ENCODE measurements at places on chromosomes 12 and 14. TPM values are rescaled to one million over a fixed set of nuclear protein-coding genes. Genes with fewer than 3 reads are reported as not detected.
A peak's percentile ranks its signal among the peaks of the same experiment; 100 is the strongest.

DNA sequence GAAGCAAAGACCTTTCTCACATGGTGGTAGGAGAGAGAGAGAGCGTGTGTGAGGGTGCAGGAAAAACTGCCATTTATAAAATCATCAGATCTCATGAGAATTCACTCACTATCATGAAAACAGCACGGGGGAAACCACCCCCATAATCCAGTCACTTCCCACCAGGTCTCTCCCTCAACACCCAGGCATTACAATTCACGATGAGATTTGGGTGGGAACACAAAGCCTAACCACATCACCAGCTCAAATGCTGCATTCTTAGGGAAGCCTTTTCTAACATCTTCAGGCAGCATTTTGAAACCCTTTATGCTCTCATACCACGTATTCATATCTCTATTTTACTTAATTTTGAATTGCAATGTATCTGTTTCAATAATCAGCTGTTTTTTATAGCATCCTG is 165.9 kb downstream of the TMTC3 start:
- no peak for DNase-seq

DNA sequence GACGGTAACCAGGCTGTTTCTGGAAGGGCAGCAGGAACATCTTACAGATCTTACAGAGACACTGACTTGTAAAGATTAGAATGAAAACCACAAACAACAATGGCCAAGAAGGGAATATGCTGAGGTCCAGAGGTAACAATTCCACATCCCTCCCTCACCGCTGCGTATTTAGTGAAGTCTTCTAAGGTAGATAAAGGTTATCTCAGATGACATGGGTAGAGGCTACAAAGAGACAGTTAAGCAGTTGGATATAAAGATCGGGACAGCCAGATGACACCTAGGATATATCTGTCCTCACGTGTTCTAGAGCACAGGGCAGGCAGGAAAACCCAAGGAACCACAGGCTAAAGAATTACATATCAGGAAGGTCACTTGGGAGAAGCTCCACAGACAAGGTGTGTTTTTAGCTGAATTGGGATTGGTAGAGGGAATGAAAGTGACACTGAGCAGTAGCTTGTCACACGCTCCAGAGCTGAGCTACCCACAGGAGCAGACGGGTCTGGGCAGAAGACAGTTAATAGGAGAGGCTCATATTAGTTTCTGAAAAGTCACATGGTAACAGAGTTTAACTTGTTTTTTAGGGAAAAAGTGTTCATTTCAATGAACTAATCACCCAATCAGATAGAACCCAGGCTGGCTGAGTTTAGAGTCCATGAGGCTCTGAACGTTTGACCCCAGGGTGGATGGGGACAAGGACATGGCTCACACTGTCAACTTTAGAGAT is 83.3 kb downstream of the MIA2 start:
- no peak for DNase-seq

The KRT73 gene
- polyA plus RNA-seq = 0.97 TPM

The AQP2 gene
- polyA plus RNA-seq = 0.01 TPM

The RPGRIP1 gene
- polyA plus RNA-seq = 0.49 TPM

- no peak for DNase-seq
Measured at GRCh38 chr12:67879937-67880336, 109.3 kb upstream of the IFNG-AS1 start.

The PMCH gene
- 0.18 TPM for polyA plus RNA-seq

DNA sequence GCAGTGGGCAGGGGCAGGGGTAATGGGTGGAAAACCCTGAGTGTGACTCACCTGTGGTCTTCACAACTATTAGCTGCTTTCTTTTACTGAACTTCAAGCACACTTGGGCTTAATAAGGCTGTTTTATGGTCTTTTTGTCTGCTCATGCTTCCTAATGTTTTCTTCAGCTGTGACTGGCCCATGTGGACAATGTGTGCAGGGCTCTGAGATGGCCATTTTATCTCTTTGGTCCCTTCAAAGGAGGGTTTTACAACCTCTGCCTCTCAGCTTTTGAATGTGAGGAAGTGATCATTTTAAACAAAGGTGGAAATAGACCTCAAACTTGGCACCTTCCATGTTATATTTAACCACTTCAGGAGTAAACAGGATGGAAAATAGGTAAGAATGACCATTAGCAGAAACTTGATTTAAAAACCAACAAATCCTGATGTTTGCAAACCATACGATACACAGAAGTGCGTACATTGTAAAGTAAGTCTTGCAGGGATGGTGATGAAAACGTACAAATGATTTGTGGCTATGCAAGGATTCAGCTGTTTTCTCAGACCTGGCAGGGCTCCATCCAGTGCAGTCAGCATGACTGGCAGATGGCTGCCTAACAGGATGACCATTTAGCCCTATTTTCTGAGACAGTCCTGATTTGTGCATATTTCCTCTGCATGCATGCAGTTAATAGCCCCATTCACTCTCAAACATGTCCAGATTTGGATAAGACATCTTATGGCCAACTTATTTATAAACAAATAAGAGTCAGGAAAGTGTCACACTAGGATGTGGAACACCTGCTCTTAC is 103.2 kb downstream of the SLC38A4 start:
- peak; percentile 11 for DNase-seq

The CIDEB gene
- 105 TPM for polyA plus RNA-seq

The KRT3 gene
- not detected for polyA plus RNA-seq

- peak; percentile 14 for DNase-seq
Measured at GRCh38 chr12:91140026-91140931, 29.0 kb upstream of the LUM start.

GRCh38 chr12:89501793-89502192 is 22.8 kb downstream of the GALNT4 start:
- DNase-seq = no peak

DNA sequence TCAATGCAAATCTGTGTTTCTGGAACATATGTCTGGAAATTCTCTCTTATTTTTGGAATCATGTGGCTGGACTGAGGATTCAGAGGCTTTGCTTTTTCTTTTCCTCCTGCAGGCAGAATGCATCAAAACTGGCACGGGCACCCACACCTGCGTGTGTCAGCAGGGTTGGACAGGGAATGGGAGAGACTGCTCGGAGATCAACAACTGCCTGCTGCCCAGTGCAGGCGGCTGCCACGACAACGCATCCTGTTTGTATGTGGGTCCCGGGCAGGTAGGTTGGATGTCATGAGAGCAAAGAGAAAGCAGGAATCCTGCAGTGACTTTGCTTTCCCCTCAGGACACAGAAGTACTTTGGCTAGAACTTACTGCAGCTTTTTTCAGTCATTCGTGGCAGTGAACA is 90.3 kb downstream of the STAB2 start:
- peak; percentile 59 for DNase-seq

DNA sequence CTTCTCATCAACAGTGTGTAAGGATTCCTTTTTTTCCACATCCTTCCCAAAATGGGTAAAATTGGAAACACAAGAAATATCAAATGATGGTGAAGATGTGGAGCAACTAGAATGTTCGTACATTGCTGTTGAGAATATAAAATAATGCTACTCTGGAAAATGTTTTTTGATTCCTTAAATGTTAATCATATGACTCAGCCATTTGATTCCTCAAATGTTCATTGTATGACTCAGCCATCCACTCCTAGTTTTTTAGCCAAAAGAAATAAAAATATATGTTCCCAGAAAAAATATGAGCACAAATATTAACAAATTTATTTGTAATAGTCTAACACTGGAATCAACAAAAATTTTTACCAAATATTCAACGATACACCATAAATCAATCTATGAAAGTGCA is 1108.6 kb downstream of the LRFN5 start:
- no peak for DNase-seq

DNA sequence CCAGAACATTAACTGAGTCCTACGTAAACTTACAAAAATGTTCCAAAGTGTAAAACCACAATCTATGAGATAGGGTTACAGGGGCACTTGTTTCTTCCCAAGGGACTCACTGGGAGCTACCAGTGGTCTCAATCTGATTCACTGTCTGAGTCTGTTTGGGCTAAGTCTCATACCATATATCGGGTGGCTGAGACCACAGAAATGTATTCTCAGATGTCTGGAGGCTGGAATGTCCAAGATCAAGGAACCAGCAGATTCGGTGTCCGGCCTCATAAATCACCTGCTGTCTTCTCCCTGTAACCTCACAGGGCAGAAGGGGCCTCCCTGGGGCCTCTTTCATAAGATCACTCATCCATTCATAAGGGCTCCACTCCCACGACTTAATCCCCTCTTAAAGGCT is 616.3 kb upstream of the TMEM132C start:
- DNase-seq = no peak

DNA sequence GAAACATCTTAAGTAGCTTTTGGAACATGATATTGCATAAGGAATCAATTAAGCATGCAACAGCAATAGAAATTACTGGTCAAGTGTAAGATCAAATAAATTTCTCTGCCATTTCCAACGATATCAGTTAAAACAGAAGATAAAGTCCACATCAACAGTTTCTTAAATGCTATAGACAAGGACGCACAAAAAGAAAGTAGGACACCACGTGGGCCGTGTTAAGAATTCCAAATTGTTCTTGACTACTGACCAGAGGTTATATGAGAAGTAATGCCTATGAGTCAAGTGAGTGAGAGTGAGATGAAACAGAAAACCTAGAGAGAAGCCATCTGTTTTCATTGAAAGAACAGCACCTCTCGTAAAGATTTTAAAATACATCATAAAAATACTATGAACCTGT is 318.2 kb downstream of the TMEM117 start:
- DNase-seq = no peak

GRCh38 chr14:64234877-64235651 is 59.1 kb downstream of the ESR2 start:
- no peak for DNase-seq

GRCh38 chr14:100587763-100588411 is 670 bp upstream of the BEGAIN start:
- no peak for DNase-seq

GRCh38 chr12:80118565-80119324 is 19.4 kb downstream of the OTOGL start:
- no peak for DNase-seq

The ESYT1 gene
- polyA plus RNA-seq = 42.7 TPM

- DNase-seq = peak; percentile 46
Measured at GRCh38 chr12:106223485-106224354, 24.1 kb downstream of the CKAP4 start.

The SLC24A4 gene
- polyA plus RNA-seq = 0.54 TPM

- DNase-seq = no peak
Measured at GRCh38 chr12:31877884-31878283, 81.3 kb upstream of the RESF1 start.

DNA sequence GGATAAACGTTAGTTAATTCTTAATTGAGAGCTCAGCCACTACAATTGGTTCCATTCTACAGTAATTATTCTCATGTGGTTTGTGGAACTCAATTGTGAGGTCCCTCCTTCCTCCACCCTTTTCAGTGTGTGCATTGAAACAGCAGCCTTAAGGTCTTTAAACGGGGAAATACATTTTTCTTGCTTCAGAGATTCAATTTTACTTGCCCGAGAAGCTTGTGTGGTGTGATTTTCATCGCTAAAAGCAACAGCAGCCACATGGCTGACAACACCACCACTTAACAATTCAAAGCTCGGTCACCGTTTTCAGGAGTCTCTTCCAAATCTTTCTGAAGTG is 733 bp upstream of the PPFIBP1 start:
- no peak for DNase-seq

The VWF gene
- polyA plus RNA-seq = 13.8 TPM

DNA sequence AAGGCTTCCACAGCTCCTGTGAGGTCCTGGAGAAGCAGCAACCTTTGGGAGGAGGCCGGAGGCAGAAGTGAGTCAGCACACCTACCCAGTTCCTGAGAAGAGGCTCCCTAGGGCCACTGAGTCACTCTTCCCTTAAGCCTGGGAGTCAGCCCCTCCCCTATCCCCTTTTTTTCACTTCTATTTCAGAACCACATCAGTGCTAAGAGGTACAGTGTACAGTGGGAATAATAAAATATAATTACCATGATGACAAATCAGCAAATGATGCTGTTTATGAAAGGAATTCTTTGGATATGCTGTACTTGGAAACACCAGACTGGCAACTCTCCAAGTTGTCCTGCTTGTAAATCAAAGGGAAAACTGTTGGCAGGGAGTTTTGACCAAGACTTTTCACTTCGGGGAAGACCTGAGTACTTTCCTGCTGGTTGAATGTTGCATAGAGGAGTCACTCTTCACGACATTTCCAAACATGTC is 7.8 kb upstream of the TBPL2 start:
- DNase-seq = no peak

GRCh38 chr12:118357257-118358007 is 15.3 kb downstream of the TAOK3 start:
- no peak for DNase-seq

GRCh38 chr12:10025236-10025635 is 5.2 kb upstream of the CLEC9A start:
- DNase-seq = no peak

The SART3 gene
- polyA plus RNA-seq = 52.7 TPM

DNA sequence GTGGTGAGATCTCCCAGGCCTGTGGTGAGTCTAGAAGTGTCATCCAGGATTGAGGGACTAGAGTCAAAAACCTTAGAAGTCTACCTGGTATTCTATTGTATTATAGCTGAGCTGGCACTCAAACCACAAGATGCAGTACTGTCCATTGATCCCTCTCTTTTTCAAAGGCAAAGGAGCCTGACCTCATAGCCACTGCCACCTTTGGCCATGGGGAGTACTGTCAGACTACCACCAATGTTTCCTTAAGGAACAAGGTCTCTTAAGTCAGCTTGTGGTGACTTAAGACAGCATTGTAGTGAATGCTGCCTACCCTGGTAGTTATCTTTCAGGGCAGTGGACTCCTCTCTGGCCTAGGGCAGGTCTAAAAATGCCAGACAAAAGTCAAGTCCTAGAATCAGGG is 878.0 kb upstream of the MDGA2 start:
- no peak for DNase-seq

GRCh38 chr12:72502546-72502945 is 230.4 kb downstream of the TRHDE start:
- no peak for DNase-seq

DNA sequence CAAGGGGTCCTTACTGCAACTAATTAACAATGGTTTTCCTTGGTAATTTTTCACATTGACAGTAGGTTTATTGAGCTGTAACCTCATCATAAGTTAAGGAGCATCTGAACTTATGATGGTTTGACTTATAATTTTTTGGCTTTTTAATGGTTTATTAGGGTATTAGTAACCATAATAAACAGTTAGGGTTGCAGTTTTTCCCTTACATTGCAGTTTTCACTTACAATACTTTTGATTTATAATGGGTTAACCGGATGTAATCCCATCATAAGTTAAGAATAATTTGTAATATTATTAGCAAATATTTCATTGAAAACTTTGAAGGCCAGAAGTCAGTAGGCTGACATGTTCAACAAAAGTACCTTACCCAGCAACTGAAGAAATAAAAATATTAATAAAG is 811.6 kb downstream of the TRHDE start:
- no peak for DNase-seq

- DNase-seq = peak; percentile 63
Measured at GRCh38 chr14:91889477-91890211, 22.3 kb upstream of the TC2N start.

The ARMH4 gene
- polyA plus RNA-seq = 3.8 TPM

GRCh38 chr12:121575952-121576625 is 4.7 kb downstream of the KDM2B start:
- DNase-seq = no peak

The HOXC6 gene
- 13.6 TPM for polyA plus RNA-seq
